ENCODE measurements at places on chromosomes 5 and 9. TPM values are rescaled to one million over a fixed set of nuclear protein-coding genes. Genes with fewer than 3 reads are reported as not detected.

DNA sequence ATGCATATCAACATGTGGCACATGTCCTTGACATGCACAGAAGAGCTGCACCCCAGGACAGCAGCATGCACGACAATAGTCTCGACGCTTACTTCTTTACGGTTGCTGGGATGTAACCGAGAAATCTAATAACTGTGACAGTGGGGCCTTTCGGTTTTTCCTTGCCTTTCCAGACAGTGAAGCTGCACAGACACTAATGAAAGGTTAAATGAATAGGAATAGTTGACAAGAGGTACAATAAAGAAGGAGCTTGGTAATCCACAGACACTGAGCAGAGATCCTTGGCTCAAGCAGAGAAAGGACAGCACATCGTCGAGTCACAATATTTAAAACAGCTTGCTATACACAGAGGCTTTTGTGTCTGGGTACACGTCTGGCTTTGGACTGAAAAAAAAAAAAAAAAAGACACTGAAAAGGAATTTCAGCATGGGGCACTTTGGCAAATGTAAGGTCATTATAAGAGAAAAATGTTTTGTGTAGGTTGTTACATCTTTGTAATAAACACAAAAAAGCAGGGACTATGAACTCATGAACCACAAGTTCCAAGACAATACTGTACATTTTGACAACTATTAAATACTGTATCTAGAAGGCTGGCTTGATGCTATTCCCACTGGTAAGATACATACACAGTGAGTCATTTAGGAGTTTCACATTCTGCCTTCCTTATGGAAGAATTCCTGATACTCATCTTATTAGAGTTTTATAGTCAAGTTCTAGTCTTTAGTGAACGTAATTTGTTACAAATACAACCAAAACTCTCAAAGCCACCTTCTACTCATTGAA lies 5.6 kb downstream of the BNC2 start:
- peak; percentile 58 for DNase-seq

DNA sequence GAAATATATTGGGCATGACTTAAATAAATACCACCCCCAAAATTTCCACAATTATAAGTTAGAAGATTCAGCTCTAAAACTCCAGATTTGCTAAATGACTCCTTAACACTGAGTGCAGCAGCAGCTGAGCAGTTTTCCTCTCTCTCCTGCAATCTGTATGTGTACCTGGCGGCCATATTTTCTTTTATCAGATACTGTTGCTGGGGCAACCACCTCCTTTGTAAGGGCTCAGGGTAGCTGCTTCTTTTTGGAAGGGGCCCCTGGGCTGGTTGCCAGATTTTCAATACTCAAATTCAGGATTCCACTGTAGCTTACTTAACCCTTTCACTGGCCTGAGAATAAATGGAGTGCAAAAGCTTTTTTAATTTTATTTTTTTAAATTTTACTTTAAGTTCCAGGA lies 197.0 kb downstream of the TAF11L14 start:
- DNase-seq, result no peak

DNA sequence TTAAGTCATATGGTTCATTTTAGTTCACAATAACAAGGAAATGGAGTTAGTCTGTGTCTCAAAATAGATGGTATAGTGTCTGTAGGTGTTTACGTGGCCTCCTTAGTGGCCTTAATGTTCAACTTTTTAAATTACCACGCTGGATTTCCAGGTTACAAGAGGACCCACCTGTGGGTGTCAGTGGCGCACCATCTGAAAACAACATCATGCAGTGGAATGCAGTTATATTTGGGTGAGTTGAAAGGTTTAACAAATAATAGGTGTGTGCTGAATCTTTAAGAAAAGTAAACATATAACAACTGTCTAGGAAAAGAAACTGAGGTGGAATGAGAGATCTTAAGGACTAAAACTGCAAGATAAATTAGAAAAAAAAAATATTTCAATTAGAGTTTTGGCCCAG lies 2.9 kb downstream of the UBE2B start:
- no peak for DNase-seq

Gene LHX3
- total RNA-seq, result 0.24 TPM

- no peak for DNase-seq
These were observed 5.2 kb upstream of the DIRAS2 start for GRCh38 chr9:90647843-90648242.

- DNase-seq, result no peak
These were observed 10.0 kb upstream of the LECT2 start for GRCh38 chr5:135964670-135965320.

Gene SPOCK1
- 28.4 TPM for total RNA-seq

DNA sequence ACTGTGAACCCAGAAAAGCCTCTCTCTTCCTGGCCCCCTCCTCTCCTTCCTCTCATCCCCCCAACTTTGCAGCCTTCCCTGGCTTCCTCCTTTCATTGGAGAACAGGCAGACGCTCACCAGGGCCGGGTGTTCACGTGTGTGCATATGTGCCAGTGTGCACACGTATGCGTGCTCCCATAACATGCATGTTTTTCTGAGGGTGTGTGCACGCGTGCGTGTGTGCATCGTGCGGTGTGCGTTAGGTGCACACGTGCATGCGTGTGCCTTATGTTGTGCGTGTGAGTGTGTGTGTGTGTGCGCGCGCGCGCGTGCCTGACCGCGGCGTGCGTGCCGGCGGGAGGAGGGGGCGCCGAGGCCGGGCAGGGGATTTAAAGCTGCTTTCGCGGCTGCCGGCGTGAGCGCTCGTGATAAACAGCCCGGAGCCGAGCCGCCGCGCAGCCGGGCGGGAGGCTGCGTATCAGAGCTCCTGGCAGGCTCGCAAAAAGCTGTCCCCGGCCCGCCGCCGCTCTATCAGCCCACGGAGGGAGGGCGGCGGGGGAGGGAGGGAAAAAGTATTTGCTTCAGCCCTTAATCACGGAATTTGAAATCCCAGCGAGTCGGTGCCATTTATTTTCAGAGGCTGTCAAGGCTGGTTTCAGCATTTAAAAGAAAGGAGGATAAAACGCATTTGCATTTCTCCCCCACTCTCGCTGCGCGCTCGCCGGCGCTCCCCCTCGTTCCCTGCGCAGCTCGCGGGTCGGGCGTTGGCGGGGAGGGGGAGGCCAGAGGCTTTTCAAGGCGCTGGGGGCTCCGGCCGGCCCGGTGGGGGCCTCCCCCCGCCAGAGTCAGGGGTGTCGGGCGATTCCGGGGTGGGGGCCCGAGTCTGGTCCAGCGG lies 183.9 kb downstream of the C9orf50 start:
- peak; percentile 95 for DNase-seq

DNA sequence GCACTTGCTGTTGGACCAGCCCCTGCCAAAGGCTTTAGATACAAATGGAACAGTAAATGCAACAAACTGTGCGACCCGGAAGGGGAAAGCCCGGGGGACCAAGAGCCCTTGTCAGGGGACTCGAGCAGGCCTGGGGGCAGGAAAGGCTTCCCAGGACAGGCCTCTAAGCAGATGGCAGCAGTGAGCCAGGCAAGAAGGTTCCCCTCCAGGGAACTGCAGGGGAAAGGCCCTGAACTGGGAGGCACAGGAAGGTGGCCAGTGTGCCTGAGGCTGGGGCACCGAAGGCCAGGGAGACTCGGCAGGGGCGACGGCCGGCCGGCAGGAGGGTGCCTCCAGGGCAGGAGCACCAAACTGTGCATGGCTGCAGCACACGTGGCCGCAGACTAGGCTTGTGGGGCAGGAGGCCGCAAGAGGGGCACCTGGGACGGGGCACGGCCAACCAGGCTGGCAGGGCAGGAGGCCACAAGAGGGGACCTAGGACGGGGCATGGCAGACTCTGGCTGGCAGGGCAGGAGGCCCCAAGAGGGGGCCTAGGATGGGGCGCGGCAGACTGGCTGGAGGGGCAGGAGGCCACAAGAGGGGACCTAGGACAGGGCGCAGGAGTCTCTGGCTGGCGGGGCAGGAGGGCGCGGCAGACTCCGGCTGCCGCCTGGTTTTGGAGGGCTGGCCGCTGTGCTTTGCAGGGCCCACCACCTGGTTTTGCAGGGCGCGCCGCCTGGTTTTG lies 10.0 kb downstream of the VAV2 start:
- DNase-seq, result no peak

DNA sequence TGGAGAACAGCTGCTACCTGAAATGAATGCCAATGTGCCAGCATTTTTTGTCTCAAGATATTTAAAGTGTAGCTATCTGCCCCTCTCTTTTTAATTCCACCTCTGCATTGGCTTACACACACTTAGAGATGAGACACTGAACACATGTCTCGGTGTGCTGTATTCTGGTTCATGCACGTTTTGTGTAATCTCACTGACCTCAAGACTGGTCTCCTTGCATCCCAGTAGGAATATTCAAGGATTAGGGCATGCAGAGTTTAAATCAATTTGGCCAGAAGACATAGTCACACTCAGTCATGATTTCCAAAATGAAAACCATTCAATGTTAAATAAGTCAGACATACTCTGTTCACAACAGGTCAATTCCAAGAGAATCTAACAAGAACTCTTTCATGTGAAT lies 561.8 kb upstream of the TUSC1 start:
- DNase-seq, result no peak

- peak; percentile 74 for DNase-seq
These were observed 73.6 kb upstream of the ALDH1B1 start for GRCh38 chr9:38318759-38319495.

DNA sequence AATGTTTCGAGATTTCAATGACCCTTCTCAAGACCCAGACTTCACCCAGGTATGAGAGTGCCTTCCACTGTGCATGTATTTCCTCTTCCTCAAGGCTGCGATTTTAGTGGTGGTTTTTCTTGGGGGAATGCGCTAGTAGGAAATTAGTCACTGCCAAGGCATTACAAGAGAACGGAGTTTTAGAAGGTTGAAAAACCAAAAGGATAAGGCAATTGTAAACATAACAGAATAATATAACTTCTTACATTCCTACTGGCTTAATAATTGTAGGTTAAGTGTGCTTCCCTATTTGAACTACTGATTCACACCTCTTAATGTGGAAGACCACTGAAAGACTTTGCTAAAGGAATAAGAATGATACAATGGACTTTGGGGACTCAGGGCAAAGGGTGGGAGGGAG lies 38.9 kb downstream of the ACO1 start:
- DNase-seq, result no peak

Gene RAD1
- 77.3 TPM for total RNA-seq

Gene NDUFS6
- total RNA-seq, result 33.9 TPM

- DNase-seq, result no peak
These were observed 20.7 kb downstream of the ANKRA2 start for GRCh38 chr5:73544429-73545402.

Gene LCN2
- total RNA-seq, result not detected

Gene OR1Q1
- total RNA-seq, result 9.6 TPM

GRCh38 chr5:142151436-142152383 lies 43.1 kb downstream of the NDFIP1 start:
- peak; percentile 69 for DNase-seq

GRCh38 chr9:6938447-6938846 lies 180.7 kb downstream of the KDM4C start:
- peak; percentile 92 for DNase-seq
